CD4-positive, alpha-beta T cell treated with Interleukin-10 for 1 hour (primary cell): ENCODE measurements at places on chromosomes 2 and 18.

DNA sequence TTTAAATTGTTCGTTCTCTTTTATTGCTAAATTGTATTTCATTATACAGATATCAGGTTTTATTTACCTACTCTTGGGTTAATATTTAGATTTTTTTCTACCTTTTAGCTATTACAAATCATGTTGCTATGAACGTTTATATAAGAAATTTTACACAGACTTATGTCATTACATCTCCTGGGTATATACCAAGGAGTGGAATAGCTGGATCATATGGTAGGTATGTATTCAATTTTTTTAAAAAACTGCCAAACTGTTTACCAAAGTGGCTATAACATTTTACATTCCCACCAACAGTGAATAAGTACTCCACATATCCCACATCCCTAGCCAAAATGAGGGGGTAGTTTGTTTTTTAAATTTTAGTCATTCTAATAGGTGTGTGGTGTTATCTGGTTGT is 32.3 kb upstream of the BAZ2B start:
- DNase-seq = no peak

DNA sequence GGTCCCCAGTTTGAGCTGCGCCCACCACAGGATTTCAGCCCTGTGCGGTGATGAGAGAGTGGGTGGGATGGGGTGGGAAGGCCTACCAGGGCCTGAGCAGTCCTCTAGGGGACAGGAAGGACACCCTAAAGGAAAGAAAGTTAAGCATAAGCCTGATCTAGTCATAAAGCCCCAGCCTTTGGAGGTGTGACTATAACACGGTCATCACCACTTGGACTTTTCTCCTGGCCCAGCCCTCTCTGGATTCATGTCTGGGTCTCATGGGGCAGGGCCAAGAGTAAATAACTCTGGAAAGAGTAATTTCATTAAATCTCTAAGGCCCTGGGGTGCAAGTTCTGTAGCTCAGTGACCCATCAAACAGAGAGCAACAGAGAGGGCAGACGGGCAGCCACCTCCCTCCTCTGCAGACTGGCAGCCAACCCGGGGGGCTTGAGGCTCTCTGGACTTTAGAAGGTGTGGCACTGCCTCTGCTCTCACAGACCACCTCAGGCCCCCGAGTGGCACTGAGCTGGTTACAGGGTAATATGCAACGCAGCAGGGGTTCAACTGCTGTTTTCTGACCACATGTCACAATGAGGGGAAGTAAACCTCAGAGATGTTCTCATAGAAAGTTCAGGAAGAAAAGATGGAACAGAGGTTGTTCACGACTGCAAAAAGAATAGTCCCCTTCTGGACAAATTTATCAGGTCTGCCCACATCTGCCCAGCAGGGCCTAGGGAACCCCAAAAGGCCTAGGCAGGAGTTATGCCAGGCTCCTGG is 41.5 kb downstream of the TGFA start:
- no peak for DNase-seq

DNA sequence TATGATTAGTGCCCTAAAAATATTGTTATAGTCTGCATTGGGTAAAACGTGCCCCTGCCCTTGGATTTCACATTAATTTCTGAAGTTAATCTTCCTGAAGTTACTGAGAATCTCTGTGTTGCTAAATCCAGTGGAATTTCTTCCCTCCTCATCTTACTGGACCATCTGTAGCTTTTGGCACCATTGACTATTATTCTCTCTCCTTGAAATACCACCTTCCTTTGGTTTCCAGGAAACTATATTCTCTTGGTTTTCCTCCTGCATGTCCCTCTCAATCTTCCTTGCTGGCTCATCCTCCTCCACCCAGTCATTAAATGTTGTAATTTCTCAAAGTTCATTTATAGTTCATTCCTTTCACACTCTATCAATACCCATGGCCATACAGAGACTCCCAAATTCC is 110.6 kb upstream of the SLC35G4 start:
- DNase-seq = no peak

DNA sequence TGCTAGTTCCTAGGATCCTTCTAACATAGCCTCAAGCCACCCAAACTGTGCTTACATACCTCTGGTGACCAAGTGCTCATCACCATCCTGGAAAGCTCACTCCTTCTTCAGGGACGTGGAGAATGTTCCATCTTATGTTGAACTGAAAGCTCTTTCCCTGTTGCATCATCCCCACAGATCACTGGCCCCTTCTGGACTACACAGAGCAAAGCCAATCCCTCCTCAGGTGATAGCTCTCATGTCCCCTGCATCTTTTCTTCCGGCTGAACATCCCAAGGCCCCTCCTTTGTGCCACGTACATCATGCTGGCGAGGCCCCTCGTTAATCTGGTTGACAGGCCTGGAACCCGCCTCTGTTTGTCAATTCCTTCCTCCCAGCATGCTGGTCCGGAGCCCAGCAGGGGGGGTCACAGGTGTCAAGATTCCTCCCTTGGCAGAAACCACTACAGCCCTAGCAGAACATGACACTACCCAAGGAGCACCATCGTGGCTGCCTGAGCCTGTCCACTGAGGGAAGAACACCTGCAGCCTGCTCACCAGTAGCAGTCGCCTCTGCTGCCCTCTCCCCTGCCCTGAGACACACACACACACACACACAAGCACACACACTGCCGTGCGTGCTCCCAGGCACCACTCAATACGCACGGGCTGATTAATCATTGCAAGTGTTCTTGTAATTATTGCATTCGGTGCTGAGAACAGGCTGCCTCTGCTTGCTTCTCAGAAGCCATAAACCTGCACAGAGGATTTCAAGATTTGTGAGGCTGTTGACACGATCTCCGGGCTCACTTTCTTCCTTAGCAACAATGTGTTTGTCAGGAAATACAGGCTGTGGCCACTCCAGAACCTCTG is 6.3 kb upstream of the KCNK3 start:
- no peak for DNase-seq

- no peak for DNase-seq
Observed at GRCh38 chr2:186422226-186422625, 63.8 kb upstream of the ZC3H15 start.

- no peak for DNase-seq
Observed at GRCh38 chr18:11857177-11857887, 6.1 kb downstream of the CHMP1B start.

GRCh38 chr2:97871096-97871780 is 124.5 kb downstream of the TMEM131 start:
- DNase-seq = no peak

GRCh38 chr2:16258350-16258749 is 318.0 kb downstream of the MYCN start:
- no peak for DNase-seq

DNA sequence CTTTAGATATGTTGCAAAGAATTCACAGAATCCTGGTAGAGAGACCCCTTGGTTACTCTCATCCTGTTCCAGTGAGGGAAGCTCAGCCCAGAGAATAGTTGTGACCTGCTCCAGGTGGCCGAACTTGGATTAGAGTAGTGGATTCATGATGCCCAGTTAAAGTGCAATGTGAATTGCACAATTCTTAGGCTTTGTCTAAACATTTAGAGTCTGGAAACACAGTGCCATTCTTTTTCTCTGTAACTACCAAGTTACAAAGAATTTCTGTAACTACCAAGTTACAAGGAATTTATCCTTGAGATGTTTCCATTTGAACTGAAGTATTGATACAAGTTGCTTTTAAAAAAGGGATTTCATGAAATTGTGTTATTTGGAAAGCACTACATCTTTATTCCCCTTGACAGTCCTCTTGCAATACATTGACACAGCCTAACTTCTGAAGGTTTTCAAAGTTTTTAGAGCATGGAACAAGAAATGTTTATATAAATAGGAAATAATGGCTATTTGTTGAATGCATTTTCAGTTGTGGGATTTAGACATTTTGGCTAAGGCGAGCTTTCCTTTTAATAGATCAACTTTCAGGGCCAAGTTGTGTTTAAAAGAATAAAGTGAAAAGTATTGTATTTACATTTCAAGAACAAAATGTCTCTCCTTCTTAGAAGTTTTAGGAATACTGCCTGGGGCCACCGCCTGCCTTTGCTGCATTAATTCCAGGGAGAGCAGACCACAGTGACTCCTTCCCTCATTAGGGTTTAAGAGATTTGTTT is 315.0 kb downstream of the LPIN1 start:
- DNase-seq = no peak
